Iris pigment epithelial cell (primary cell): ENCODE measurements at places on chromosomes 2 and 18.

- no peak for DNase-seq
Measured at GRCh38 chr2:69644506-69644979, 1.0 kb upstream of the AAK1 start.

DNA sequence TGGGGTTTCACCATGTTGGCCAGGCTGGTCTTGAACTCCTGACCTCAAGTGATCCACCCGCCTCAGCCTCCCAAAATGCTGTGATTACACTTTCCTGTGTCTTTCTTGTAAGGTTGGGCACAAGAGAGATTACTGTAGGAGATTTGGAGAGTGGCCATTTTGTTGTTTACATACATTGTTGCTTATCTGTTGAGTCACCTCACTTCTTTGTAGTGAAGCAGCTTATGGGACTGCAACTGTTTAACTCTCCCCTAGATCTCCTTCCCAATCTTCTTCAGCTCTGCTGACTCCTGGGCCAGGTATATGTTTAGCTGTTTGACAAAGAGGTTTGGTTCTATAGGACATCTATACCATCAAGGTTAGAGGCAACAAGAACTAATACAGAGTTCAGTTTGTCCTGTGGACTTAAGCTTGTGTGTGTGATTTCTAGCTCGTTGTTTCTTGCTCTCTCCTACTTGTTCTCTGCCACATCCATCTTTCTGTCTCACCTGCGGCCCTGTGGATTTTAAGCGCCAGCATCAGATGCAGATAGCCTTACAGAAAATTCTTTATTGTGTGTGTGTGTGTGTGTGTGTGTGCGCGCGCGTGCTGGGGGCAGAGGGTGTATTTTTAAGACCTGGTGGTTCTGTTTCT lies 95.4 kb downstream of the HAUS1 start:
- peak; percentile 81 for DNase-seq

DNA sequence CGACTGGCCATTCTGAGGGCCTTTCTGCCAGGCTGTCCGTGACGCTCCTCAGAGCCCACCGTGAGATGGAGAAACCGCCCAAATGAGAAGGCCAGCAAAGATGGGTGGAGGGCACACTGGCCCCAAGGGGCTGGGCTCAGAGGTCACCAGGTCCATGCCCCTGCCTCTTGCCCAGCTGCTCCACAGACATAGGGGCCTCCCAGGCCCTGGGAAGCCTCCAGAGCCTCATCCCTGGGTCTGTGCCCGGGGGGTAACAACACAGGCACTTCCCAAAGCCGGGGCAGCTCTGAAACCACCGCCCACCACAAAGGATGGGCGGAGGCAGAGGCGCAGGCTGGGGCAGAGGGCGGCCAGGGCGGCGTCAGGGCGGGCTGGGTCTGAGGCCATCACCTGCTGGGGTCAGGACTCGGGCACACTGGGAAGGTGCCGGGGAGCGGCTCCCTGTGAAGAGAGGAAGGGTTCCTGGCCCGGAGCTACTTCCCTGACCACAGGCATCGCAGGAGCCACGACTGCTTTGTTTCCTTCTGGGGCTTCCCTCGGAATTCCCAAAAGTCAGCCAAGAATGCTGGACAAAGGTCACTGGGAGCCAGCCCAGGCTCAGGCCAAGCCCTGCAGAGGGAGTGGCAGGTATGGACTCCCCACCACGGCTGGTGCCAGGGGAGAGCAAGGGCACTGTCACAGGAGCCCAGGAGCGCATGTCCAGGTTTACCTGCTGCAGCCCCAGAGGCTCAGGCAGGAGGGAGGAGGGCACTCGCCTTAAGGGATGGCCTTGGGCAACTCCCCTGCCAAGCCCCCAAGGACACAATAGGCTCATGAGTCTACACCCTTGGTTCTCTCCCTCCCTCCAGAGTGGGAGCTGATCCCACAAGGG lies 9.4 kb downstream of the CYP26B1 start:
- DNase-seq, result no peak

DNA sequence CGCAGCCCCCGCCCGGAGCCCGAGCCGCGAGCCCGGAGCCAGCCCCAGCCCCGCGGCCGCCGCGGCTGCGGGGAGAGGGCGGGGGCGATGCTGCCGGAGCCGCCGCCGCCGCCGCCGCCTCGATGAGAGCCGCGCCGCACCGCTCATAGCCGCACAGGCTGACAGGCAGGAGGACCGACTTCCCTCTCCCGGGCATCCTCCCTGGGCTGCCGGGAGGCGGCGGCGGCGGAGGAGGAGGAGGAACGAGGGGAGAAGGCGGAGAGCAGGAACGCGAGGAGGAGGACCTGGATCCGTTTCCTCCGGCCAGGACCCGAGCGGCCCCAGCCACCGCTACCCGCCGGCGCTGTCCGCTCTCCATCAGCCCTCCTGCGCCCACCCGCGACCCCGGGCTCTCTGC lies 370 bp downstream of the KLHL29 start:
- peak; percentile 54 for DNase-seq

DNA sequence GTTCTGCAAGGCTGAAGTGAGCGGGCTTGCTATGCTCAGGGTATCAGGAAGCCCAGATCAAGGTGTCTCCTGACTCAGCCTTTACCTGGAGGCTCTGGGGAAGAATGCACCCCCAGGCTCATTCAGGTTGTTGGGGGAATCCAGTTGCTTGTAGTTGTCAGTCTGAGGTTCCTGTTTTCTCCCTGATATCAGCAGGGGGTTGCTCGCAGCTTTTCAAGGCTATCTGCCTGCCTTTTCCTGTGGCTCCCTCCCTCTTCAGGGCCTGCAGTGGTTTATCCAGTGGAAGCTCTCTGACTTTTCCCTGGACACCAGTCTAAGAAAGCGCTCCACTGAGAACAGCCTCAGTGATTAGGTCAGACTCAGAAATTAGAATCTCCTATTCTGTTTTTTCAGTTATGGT lies 116.6 kb downstream of the PTPRM start:
- no peak for DNase-seq

GRCh38 chr2:70871398-70872211 lies 36.0 kb upstream of the CD207 start:
- DNase-seq, result peak; percentile 67

DNA sequence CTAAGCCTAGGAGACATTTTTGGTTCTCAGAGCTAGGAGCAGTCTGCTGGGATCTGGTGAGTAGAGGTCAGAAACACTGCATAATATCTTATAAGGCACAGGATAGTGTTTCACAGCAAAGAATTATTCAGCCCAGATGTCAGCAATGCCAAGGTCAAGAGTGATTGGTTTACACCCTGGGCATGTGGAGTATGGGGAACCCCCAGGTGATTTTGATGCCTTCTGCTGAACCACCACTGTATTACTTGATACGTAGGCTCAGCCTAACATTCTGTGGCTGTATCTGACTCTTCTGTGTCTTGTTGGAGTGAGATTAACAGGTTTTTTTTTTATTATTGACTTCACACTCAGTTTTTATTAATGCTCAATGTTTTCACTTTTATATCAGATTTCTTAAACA lies 6.0 kb downstream of the DDX18 start:
- DNase-seq, result no peak

- DNase-seq, result peak; percentile 45
Measured at GRCh38 chr2:230434677-230435324, 18.8 kb downstream of the SP100 start.

GRCh38 chr2:23420840-23421476 lies 36.0 kb downstream of the KLHL29 start:
- no peak for DNase-seq
